Left forelimb (tissue), 1 donor: ENCODE measurements at places on chromosomes 11 and 22.

GRCh38 chr22:39718206-39718605, 147.7 kb downstream of the CACNA1I start:
- DNase-seq = no peak

DNA sequence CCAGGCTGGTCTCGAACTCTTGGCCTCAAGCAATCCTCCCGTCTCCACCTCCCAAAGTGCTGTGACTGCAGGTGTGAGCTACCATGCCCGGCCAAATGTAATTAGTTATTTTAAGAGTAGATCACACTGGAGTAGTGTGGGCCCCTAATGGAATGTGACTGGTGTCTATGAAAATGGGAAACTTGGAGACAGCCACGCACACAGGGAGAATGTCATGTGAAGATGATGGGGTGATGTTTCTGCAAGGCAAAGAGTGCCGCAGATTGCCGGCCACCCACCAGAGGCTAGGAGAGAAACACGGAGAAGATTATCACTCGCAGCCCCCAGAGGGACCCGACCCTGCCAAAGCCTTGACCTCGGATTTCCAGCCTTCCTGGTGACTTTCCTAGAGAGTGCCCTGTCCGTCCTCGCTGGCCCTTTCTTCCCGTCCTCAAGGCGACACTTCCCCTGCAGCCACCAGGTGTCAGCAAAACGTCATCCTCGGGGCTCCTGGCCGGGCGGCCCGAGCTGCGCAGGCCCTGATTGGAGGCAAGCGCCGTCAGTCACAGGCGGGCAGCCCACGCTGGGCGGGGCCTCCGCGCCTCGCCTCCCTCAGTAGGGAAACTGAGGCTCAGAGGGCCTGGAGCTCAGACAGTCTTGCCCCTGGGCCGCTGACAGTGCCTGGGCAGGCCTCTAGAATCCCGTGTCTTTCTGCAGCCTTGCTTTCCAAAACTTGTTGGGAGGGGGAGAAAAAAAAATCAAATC, 16.3 kb downstream of the CRYBB2 start:
- DNase-seq = peak; percentile 83

- DNase-seq = no peak
Observed at GRCh38 chr22:39873965-39874364, 19.6 kb downstream of the ENTHD1 start.

- no peak for DNase-seq
Observed at GRCh38 chr11:104464691-104465090, 300.7 kb upstream of the PDGFD start.

- peak; percentile 71 for DNase-seq
Observed at GRCh38 chr11:31810779-31811647, at the start of gene PAX6. TSS of gene PAX6 (minus strand) at chr11:31811322. CDS start at chr11:31806411, 4,911 bp downstream.

DNA sequence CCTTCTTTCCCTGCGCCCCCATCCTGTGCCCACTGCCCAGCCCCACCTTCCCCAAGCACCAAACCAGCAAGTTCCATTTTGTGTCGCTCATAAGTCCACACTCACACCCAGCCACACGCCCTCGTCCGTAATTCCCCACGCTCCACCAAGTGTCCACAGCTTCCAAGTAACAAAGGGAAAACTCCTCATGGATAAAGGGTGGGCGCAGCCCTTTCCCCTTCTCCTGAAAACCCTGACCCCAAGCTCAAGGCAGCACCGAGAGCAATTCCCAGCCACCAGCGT, 458 bp downstream of the FXYD6 start:
- no peak for DNase-seq

GRCh38 chr11:126113012-126113411, 50.3 kb upstream of the CDON start:
- DNase-seq = no peak
